Activated naive CD8-positive, alpha-beta T cell treated with anti-CD3 and anti-CD28 coated beads, Interleukin-2, amount 50 U/mL, for 24 hours (primary cell): ENCODE measurements at places on chromosomes 5 and 9.

- peak; percentile 9 for DNase-seq
Observed at GRCh38 chr5:116135344-116135743, 50.5 kb downstream of the COMMD10 start.

DNA sequence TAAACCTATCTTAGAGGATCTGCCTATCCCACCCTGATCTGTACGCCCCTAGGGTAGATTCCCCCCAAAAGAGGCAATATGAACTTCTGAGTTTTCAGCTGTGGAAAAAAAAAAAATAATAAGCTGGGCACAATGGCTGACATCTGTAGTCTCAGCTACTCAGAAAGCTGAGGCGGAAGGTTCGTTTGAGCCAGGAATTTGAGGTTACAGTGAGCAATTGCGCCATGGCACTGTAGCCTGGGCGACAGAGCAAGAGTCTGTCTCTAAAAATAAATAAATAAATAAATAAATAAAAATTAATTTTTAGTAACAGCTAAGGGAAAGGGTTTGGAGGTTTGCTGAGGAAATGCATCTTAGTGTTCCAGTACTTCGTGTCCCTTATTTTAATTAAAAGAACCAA lies 21.1 kb upstream of the SLC28A3 start:
- no peak for DNase-seq

DNA sequence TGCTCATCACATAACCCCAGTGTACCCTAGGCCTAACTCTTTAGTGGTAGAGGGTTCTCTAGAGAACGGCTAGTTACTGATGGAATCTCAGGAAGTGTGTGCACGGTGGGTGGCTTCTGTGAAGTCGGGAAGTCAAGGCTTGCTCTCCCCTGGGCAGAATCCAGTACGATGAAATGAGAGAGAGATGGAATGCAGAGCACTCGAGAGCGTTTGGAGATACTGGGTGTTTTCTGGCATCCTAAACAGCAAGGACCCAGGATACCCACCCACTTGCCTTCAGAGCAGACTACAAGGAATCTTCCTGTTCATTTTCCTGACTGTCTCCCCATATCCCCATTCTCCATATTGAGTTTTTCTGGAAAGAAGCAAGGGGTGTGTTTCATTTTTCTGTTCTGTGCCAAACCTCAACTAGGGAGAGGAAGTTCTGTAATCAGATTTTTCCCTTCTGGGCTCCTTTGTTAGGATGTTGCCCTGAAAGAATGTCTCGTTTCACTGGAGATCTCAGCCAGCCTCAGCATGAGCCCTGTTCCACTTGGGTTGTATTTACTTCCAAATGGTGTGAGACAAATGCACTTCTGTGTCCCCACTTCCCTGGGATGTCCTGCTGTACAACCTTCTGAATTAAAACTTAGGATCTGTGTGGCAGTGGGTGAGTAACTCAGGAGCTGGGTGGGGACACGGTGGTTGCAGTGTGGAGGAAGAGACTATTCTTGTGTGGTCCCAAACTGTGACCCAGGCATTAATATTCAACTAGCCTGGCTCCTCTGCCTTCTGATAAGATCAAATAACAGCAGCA lies 108.9 kb upstream of the SPRY4 start:
- no peak for DNase-seq

DNA sequence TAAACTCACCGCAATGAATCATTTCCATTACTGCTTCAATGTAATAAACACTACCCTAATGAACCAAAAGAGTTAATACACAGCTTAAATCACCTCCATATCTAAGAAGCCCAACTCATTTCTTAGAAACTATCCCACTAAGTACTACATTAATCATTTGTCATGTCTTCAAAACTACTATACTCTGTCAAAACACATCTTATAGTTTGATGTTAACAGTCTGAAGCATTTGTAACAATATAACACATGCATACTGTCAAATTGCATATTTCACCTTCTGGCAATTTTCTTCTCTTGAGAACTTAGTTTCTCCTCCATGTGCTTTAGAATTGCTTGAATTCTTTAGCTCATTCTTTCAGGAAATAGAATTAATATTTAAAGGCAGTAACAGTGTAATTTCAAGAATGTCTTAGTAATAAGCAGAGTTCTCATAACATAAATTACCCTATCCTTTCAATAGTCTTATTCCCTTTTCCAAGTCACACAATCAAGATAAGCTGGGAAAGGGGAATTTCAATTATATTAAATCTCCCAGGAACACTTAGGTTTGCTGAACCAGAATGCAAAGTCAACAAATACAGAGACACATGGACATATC lies 199.7 kb downstream of the ATPSCKMT start:
- no peak for DNase-seq

DNA sequence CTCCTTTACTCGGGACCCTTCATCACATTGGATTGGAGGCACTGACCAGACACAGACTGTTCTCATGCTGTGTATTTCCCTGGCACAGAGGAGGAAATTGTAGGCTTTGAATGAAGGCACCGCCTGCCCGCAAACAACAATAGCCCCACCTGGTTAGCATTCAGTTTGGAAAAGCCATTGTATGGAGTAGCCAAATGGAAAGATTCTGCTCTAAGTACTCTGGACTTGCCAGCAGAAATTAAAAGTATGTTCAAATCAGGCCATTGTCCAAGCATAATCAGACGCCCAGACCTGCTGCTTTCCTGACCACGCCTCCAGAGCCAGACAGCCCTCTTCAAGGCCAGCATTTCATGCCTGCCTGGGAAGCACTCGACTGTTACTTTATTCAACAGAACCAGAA lies 8.0 kb upstream of the SEMA4D start:
- DNase-seq, result no peak

DNA sequence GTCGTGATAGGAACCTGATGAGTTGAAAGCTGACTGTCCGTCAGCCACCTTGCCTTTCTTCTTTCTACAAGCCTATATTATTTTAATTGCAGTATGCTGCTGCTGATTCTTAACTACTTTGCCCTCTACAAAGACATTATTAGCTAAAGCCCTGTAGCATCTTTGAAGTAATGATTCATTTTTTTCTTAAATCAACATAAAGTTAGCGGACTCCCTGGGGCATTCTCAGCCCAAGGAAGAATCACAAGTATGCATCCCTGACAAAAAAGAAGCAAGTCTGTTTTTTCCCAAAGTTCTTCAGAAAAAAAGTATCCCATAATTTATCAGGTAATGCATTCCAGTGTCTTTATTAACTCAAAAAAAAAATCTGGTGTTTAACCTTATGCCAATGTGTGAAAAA lies 69.5 kb upstream of the TAS2R1 start:
- no peak for DNase-seq

DNA sequence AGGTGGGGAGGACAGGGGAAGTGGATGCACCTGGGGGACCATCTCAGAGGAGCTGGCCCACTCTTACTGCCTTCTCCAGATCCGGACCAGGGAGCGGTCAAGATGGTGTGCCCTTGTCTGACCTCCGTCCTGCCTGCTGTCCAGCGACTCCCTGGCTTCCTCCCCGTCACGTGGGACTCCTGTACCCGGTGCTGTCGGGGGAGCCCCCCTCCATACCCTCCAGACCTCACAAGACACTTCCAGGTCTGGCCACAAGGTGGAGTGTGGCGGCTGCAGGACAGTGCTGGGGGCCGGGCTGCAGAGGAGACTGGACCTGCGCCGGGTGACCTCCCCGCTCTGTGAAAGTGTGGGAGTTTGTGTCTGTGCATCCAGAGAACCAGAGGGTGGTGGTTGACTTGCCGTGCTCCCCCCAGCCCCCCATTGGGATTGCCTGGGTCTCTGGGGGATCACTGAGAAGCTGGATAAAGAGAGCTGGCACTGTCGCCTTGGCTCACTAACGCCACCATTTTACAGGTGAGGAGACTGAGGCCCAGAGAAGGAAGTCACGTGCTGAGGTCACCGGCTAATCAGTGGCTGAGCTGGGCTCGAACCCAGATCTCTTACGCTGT lies 1.9 kb upstream of the CRB2 start:
- DNase-seq, result peak; percentile 82

- no peak for DNase-seq
Observed at GRCh38 chr9:136230773-136231172, 14.8 kb downstream of the QSOX2 start.

DNA sequence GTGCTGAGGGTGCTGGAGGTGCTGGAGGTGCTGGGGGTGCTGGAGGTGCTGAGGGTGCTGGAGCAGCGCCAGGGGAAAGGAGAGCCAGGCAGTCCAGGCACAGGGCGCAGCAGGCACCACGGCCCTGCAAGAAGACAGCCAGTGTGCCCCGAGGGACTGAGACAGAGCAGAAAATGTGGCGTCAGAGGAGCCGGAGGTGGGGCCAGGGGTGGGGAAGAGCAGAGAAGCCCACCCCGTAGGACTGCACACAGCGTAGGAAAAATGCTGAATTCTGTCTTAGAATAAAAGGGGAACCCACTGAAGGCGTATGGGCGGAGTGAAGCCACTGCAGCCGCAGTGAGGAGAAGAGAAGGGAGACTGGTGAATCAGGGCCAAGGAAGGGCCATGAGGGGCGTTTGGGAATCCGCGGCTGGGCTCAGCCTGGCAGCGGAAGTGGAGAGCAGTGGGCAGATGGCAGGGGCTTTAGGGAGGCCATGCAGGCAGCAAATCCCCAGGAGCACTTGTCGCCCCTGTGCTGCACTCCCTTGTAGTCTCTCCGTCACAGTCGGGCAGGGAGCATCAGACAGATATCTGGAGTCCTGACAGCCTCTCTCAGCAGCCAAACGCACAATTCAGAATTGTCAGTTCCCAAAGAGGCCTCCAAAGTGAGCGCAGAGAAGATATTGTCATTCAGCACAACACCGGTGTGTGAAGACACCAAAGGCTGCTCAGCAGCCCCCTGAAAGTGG lies 35.9 kb upstream of the LECT2 start:
- DNase-seq, result no peak

DNA sequence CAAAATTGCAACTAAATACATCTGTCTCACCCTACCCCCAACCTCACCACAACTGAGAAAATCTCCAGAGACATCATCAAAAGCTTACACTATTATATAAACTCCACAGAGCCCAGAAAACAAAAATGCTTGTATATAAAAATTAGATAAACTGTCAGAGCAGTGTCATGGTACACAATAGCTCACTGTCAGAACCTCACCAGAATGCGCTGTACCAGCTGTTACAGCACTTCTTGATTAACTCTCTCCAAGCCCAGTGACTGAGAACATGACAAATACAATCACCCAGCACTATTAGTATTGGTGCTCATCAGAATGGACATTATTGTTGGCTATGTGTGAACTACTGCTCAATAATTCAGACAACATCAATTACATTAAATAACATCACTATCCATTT lies 65.7 kb downstream of the ZDHHC21 start:
- no peak for DNase-seq

DNA sequence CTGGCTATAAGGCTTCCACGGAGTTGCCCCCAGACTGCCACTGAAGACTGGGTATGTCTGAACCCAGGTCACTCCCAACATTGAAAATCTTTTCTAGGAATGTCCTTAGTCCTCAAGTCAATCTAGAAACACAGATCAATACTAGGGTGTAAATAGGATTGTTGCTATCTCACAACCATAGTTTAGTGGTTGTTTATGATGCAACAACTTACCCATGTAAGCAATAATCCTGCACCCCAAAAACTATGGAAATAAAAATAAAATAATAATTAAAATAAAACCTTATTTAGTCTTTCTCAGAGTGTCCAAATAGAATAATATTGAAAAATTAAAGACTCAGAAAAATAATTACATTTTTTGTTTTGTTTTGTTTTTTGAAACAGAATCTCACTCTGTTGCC lies 66.3 kb upstream of the FUBP3 start:
- no peak for DNase-seq
